HFFc6 (cell line): ENCODE measurements at places on chromosomes 5 and 9.

GRCh38 chr9:74444369-74444768 is 52.8 kb upstream of the RORB start:
- no peak for DNase-seq

- no peak for DNase-seq
Measured at GRCh38 chr9:126565336-126566128, 48.2 kb upstream of the LMX1B start.

- DNase-seq: no peak
Measured at GRCh38 chr9:137457406-137458193, 1.5 kb downstream of the NSMF start.

- no peak for DNase-seq
Measured at GRCh38 chr5:57315941-57316340, 142.1 kb downstream of the GPBP1 start.

DNA sequence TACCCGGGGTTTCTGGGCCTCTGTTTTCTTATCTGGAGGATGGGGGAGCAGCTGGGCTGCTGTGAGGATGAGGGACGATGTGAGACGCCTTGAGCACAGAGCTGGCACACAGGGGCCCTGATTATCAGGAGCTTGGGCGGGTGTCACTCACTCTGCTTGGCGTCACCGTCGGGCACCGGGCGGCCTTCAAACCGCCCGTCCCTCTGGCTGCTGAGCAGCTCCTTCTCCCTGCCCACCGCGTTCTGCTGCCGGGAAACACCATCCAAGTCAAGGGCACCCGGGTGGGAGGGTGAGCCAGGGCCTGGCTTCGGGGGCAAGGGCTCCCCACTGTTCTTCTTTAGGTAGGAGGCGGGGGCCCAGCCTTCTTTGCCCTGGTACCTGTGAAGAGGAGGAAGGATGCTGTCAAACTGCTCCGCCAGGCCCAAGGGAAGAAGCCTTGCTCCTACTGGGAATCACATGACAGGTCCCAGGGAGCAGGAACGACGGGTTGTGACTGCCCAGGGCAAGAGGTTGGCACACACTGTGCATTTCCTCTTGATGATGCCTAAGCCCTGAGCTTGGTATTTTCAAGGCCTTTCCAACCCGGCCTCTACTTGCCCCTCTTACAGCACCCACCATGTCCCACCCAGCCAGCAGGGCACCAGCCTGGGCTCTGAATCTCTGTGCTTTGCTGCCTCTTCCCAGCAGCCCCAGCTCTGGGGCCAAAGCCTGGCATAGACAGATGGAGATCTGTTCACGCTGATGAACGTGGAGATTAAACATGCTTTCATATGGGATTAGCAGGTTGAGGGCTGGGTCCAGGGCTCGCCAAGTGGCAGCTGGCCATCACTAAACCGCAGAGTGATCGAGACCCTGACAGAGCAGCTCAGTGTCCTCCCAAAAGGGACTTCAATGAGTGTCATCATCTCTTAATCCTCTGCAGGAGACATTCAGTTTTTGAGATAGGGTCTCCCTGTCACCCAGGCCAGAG is 66.9 kb upstream of the UBTD2 start:
- DNase-seq: no peak

DNA sequence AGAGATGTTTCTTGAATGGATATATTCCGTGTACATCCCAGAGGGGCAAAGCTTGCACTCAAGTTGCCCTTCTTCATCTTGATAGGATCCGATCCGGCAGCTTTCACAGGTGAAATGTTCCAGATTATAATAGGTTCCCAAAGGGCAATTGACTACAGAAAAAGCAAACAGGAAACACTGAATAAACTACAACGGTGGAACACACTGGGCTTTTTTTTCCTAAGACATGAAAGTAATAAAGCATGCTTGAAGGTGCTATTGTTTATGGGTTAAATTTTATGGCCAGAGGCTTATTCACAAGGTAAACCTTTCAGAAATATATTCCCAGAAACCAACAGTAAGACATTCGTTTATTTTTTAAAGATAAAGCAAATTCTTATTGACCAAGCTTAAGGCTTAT is 110.6 kb downstream of the SVEP1 start:
- DNase-seq: no peak

- DNase-seq: no peak
Measured at GRCh38 chr9:134515026-134515821, 126.4 kb upstream of the COL5A1 start.

DNA sequence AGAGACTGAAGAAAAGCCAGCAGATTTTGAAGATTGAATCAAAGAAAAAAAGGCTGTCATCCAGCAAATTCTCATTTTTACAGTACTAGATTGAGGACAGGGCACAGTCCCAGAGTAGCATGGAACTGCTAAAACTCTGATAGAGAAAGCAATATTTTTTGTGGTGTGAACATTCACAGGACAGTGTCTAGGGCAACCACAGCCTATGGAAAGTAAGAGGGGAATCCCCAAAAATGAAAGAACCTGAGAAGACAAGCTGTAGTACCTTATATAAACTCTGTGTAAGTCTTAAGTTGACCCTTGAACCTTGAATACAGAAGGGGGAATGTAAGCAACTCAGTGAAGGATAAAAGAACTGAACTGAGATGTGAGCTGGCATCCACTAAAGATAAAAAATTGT is 540.3 kb downstream of the HINT1 start:
- DNase-seq: no peak

DNA sequence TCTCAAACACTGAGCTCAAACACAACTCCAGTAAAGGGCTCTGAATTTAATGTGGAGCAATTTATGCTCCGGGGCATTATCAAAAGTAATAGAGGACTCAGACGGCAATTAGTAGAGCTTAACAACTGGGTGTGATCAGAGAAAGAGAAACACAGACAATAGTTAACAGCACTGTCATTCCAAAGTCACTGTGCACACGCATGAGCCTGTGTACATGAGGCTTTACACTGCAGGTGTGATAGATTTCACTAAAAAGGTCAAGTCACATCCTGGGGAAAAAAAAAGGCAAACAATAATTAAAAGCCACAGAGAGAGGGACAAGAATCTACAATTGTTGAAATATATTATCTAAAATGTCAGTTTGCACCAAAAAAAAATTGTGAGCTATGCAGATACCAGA is 956.5 kb downstream of the CDH18 start:
- DNase-seq: no peak

GRCh38 chr5:140242890-140243585 is 59.9 kb downstream of the PFDN1 start:
- DNase-seq: no peak

DNA sequence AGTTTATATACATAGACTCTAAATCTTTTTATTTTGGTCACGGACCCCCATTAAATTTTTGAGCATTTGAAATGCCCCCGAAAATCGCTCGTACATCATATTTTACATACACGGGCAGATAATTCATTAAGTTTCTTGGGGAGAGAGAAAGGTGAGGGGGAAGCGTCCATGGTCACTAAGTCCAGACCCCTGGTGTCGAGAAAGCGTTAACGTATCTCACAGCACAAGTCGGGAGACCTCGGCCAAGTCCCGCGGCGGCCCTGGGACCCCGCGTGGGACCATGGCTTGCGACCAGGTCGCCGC is 794 bp downstream of the PTBP3 start:
- no peak for DNase-seq
